ENCODE measurements at places on chromosomes 13 and 19.

DNA sequence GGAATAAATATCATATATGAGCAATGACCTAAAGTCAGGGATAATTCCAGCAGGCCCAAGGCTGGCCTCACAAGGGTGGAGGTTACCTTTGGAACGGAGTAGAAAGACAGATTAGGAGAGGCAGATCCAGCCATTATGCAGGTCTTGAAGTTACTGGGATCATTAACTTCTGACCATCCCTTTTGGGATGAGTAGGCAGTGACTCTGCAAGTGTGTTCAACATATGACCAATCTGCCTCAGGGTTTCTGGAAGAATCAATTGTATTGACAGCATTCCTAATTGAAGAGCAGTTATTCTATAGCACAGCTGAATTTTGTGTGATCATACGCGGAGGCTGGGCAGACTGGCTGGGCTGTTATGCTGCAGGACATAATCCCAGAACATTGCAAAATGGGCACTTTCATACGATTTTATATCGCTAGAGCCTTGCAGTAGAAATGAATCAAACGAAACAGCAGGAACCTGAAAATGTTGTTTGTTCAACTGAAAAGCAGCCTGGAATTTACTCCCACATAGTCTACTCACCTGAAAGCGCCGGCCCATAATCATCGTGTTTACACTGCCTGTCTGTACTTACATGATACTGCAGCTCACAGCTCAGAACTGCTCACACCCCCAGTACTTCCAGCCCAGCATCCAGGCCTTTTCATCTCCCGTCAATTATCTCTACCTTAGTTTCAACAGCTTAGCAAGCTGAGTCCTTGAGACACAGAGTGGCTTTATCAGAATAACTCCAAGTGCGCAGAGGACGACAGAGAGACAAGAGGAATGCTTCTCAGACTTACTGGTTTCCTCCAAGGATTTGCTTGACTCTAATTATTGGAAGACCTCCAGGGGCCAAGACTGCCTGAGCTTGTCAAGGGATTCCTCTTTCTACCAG lies 556.1 kb downstream of the EFNB2 start:
- DNase-seq = peak; percentile 5

DNA sequence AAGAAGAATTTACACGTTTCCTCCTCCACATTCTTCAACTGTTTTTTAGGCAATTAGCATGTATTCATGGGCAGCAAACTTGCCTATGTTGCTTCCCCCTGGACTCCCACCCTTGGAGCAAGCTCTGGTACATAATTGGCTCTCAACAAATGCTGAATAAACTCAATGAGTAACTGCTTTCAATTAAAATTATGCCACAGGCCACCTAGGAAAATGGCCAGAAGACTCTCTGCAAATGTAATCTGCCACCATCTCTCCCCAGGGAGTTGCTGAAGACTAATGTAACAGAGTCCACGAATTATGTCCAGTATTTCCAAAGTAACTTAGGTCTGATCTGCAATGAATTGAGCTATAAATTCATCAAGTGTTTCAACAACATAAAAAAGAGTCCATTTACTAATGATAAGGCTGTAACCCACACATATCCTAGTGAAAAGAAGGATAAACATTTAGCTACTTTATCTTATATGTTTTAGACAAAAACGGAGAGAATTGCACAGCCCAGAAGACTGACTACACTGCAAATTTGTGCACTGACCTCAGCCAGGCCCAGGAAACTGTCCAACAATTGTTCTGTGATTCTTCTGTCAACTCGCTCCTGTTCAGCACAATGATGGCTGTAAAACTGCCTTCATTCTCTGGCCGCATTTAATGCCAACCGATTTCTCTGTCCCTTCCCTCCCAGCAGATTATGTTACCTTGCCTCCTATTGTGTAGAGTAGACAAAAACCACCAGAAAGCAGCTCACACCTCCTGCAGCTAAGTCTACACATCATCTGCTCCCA lies 808.6 kb upstream of the ARGLU1 start:
- DNase-seq = peak; percentile 27

GRCh38 chr19:15225760-15226159 lies 6.5 kb downstream of the EPHX3 start:
- DNase-seq = no peak

DNA sequence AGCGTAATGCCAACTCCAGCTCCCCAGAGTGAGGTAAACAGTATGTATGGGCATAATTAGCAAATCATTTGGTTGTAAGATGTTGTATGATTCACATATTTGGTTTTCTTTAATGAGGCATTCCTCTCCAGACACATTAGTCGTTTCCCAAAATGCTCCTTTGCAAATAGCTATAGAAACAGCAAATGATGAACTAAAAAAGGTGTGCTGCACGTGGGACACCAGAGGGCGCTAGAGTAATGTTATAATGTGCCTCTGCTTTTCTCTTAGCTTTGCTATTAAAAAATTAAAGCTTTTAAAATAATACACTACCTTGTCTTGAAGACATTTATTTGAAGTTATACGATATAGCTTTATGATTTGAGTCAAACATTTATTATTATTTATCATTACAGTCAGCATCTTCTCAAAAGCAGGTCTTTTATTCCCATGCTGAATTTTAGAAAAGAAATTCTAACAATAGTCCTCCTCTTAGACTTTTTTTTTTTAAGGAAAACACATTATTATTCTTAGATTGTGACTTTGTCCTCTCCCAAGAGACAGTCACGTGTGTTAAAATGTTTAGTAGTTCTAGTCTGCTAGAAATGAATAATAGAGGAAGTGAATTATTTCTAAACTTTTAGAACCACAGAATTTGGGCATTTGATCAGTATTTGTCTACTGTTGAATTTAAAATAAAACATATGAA lies 121.6 kb upstream of the FRY start:
- peak; percentile 71 for DNase-seq
